ENCODE measurements at places on chromosomes 16 and 17. TPM values are rescaled to one million over a fixed set of nuclear protein-coding genes. Genes with fewer than 3 reads are reported as not detected.
A peak's percentile ranks its signal among the peaks of the same experiment; 100 is the strongest.

The IL17C gene
- total RNA-seq = not detected

DNA sequence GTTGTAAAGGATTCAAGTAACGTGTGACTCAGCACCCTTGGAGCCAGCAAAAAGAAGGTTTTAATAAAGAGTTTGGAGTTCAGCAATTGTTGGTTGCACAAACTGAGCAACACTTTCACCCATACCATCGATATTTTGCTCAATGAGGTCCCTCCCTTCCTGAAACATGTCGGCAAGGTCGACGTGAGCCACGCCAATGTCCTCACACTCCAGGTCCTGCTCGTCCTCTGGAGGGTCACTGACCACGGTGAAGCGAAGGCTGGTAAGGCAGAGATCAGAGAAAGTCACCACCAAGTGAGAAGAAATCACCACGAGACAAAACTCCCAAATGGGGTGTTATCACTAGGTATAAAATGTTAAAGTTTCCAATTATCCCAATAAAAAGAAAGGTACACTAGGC lies 98.3 kb downstream of the RPGRIP1L start:
- no peak for DNase-seq

DNA sequence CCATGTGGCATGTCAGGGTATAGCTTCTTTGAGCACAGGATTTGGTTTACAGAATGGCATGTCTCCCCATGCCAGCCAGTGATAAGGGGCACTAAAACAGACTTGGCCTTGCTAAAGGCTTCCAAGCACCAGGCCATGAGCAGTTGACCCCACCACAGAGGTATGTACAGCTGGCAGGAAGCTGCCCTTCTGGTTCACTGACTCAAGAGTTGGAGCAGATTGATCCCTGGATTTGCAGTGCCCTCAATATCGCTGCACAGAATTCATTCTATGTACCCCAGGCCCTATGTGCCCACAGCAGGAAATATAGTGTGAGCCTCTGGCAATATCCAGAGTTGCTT lies 24.3 kb downstream of the HLF start:
- DNase-seq = no peak

DNA sequence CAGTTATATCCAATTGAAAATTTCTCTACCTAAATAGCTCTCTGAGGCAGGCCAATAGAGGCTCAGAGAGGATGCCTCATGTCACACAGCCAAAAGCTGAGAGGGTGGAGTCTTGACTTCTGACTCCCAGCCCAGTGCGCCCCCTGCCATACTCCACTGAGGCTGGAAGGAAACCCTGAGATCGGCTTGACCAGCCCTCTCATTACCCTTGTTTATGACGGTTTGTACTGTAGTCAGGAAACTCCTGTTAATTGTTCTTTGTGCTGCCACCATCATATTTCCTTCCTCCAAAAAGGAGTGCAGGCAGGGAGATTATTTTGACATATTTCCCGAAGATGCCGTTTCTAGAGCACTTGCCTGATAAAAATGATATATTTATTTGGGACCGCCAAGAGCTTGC lies 107.9 kb downstream of the AIPL1 start:
- peak; percentile 58 for DNase-seq

DNA sequence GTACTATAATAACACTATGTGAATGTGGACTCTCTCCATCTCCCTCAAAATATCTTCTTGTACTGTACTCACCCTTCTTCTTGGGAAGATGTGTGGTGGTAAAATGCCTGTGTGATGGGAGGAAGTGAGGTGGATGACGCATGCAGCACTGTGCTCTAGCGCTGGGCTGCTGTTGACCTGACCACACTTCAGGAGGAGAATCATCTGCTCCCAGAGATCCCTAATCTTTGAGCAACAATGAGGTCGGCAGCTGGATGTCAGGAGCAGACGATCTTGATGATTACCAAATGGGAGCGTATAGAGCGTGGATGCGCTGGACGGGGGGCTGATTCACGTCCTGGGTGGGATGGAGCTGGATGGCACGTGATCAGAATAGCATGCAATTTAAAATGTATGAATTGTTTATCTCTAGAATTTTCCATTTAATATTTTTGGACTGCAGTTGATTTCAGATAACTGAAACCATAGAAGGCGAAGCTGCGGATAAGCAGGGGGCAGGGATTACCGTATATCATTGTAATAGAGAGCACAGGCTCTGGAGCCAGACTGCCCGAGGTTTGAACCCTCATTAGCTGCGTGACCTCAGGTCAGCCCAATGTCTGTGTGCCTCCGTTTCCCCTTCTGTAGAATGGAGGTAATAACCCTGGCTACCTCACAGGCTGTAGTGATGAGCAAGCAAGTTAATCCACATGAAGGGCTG lies 23.7 kb upstream of the CYLD start:
- no peak for DNase-seq

- DNase-seq = no peak
Observed at GRCh38 chr17:64327201-64327930, 63.3 kb downstream of the PECAM1 start.

Measured in kidney (tissue), 22 donors.